DMS 273 treated with DMSO at 0.1 percent for 48 hours (cell line): ENCODE measurements at places on chromosomes 1 and 21.

DNA sequence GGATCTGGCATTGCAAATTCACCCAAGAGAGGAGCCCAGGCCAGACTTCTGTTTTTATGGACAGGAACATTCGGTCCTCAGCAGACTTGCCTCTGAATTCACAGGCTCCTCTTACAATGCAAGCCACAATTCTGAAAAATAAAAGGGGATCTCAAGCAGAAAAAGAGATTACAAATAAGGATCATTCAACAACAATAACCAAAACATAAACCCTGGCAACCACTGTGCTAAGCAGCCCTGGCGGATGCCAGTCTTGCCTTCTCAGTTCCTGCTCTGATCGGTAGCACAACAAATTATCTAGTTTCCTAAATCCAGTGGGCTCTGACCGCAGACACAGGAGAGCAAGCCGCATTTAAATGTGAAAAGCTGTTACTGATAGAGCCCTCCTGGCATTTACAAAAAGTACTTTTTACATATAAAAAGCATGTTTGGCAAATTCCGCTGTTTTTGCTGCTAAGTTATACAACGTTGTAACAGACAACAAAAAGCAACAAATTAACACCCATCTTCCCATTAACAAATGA is 123.4 kb upstream of the FOXD3 start:
- DNase-seq: no peak

GRCh38 chr1:51282605-51283004 is 46.5 kb downstream of the RNF11 start:
- no peak for DNase-seq

DNA sequence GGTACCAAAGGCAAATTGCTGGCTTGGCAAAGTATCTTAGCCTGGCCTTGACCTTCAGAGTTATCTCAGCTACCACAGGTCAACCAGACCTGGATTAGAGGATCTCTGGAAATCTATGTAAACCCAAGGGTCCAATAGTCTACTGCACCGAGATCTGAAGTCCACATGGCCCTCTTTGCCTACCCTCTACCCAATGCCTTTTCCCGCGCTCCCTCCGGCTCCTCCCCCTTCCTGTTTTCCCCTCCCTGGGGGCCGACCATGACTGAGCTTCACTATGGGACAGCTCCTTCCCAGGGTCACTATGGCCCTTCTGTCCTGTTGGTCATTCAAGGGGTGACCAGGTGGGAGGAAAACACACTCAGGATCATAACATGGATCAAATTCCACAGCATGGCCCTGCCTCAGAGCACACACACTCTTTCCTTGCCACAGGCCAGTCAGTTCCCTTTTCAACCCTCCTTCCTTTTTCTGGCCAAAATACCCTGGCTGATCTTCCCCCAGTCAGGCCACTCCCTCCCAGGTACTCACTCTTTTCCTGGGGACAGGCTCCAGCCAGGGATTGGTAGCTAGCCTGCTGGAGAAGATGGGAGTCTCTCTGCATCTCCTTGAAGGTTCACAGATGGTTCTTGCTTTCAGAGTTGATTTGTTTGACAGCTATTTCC is 19.1 kb upstream of the TMEM183A start:
- DNase-seq: no peak

GRCh38 chr1:147717051-147717705 is 43.2 kb downstream of the GJA5 start:
- no peak for DNase-seq

GRCh38 chr1:224067621-224068457 is 46.1 kb upstream of the FBXO28 start:
- no peak for DNase-seq

- no peak for DNase-seq
Observed at GRCh38 chr1:116308276-116308675, 64.8 kb upstream of the ATP1A1 start.

GRCh38 chr1:39127513-39127912 is 77.0 kb upstream of the MACF1 start:
- DNase-seq: no peak

GRCh38 chr1:49307457-49307856 is 530.8 kb upstream of the BEND5 start:
- no peak for DNase-seq

DNA sequence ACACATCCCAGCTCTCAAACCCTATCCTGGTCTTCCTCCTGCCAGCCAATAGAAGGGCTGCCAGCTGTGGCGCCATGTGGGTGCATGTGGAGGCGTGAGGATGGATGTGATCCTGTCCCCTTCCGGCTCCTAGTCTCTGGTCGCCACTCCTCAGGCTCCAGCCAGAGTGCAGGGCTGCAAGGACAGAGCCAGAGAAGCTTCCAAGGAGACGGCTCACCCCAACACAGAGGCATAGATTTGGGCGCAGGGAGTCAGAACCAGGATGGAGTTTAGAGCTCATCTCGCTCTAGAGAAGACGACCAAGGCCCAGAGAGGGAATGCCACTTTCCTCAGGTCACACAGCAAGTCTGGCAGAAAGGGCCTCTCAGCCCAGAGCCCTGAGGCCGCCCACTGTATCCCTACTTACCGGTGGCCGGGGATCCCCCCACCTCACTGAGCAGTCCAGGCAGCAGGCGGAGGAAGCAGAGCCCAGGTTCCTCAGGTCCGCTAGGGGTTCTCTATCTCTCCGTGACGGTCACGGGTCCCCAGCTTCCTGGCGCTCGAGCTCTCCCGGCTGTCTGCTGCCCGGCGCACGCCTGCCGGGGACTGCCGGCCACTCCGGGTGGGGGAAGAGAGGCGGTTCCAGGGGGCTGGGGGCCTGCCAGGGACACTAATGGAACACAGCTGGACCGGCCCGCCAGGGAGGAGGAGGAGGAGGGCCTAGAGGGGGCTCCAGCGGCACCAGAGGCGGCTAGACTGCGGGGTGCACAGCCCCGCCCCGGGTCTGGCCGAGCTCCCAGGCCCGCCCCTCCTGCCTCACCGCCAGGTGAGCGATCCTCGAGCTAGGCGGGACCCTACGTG is at the start of gene COL16A1:
COL16A1 (minus strand) TSS at position 587 of the 840 bp plus-strand sequence. CDS start 1,824 bp downstream, outside the sequence.
- DNase-seq: no peak

GRCh38 chr1:207866471-207867135 is 44.3 kb downstream of the CD34 start:
- no peak for DNase-seq

- no peak for DNase-seq
Observed at GRCh38 chr1:172357753-172358385, 62.6 kb upstream of the C1orf105 start.
